ENCODE measurements at places on chromosomes 12 and 14.
A peak's percentile ranks its signal among the peaks of the same experiment; 100 is the strongest.

GRCh38 chr12:98955284-98955683, 310.2 kb downstream of the APAF1 start:
- peak; percentile 55 for DNase-seq

DNA sequence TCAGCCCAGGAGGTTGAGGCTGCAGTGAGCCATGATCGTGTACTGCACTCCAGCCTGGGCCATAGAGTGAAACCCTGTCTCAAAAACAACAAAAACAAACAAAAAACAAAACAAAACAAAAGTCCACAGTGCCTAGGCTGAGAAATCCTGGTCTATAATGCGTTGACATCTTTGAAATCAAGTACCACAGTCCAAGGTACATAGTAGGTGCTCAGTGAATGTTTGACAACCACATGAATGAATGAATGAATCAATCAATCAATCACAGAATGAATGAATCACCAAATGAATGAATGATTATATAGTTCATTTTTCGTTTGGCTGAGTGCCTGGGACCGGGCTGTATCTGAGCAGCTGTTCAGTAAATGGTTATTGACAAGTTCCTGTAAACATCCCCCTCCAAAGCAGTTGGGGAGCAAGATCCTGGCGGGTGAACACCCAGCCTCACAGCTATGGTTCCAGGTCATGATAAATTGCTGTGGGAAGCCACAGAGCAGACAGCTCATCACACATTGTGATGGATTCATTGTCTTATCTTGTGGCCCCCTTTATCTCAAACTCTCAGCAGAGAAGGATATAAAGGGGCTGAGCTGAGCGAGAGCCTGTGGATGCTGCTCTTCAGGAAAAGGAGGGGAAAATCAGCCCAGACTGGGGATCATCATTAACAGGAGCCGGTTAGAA, 30.4 kb upstream of the IFT81 start:
- no peak for DNase-seq

GRCh38 chr14:71589609-71590008, 342.6 kb upstream of the RGS6 start:
- no peak for DNase-seq

DNA sequence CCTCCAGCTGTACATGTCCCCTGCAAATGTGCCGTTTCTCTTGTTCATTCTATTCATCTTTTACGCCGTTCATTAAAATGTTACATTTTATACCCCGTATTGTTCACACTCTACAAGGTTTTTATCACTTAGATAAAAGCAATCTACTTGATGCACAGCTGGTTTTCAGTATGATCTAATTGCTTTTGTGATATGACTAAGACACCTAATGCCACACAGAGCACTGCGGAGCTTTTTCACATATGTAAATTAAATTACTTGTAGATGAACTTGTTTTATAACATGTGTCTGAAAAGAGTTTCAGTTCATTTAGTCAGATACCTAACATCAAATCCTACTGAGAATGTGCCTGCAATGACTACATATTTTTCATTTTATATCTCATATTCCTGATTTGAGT, 40.9 kb upstream of the RERGL start:
- DNase-seq = no peak
